ENCODE measurements at places on chromosomes 3 and 15. TPM values are rescaled to one million over a fixed set of nuclear protein-coding genes. Genes with fewer than 3 reads are reported as not detected.

- DNase-seq, result no peak
Measured at GRCh38 chr15:64909546-64909945, 2.2 kb upstream of the ANKDD1A start.

GRCh38 chr3:138670407-138670806 is 61.8 kb downstream of the FAIM start:
- DNase-seq, result no peak

DNA sequence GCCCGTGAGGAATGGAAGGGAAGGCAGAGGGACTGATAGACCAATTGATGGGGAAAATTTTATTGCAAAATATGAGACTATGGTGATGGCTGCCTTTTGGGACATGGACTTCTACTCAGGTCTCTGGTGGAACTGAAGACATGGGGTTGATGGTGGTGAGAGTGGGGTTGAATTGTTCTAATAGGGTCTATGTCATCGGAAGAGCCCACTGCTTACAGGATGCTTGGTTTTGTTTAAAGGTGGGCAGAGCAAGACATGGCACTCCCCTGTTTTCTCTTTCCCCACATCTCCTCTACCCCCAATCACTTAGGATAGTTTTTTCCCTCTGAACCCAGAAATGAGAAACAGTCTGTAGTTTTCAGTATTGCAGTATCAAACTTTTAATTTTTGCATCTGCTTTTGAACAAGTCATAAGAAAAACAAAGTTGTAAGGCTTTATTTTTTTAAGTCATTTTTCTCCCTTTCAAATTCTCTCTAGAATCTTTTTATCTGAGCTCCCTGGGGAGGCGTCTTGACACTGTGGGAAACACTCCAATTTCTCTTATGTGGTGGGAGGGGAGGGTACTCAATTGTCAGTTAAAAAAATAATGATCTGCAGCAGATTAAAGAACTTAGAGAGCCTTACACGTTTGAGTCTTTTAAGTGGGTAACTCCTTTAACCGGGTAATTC is 276.2 kb upstream of the TBC1D5 start:
- DNase-seq, result no peak

DNA sequence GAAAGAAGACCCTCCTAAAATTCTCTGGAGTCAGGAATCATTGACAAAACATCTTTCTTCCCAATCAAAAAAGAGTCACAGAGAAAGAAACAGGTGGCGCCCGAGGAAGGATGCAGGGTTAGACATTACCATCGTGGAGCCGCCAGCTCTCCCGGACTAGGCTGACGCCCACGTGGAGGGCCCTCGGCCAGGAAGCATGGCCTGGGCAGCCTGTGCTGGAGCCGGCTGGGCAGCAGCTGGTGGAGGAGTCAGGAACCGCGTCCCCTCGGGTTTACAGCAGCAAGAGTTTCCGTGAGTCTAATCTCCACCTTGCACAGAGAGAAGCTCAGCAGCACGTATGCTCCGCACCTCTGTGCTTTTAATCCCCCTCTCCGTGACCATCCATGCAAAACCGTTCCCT is 533.7 kb upstream of the ATP11B start:
- peak; percentile 37 for DNase-seq

DNA sequence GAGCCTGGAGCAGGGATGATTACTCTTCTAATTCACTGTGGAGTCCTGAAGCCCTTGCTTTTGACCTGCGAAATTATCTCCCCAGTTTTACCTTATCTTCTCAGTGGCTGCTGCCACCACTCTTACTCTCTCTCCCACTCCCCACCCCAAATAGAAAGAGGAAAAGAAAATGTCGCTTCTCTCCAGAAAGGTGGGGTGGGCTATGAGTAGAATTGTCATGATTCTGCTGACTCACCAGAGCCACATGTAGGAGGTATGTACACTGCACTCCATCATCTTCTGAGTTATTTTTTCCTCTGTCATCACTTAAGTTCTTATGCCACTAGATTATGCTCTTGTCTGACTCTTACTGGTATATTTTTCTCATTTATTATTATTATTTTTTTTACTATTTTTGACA is 43.9 kb upstream of the TMEM158 start:
- DNase-seq, result no peak

DNA sequence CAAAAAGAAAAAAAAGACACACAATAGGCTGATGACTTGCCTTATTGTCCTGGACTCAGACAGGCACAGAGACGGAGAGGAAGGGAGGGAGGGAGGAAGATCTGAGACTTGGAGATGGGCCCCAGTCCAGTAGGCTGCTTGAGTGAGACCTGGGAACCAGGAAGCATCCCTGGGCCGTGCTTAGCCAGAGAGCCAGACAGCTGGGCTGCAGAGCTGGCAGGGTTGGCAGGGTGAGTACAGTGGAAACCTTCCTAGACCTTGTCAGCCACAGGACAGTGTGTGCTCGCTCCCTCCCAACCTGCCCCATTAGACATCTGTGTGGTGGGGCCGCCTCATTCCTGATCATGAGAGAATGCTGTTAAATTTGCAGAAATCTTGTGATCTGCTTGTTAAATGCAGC is 107.9 kb upstream of the ALDH1A3 start:
- peak; percentile 31 for DNase-seq

GRCh38 chr3:129855832-129856419 is 37.6 kb downstream of the TMCC1 start:
- DNase-seq, result peak; percentile 26

DNA sequence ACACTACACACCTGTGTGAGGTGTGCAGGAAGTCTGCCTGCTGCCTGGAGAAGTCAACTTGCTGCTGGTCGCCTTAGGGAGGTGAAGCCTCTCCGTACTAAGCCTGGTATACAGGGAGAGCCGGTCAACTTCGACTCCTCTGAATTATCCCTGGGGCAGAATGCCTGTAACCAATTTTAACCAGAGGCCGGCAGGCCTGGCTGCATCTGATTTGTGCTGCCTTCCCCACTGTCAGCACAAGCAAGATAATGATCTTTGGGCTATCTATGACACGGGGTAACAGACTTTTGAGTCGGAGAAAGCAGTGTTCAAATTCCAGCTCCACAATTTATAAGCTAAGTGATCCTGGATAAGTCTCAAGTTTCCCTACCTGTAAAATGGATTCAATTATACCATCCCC is 42.3 kb downstream of the MAGEF1 start:
- no peak for DNase-seq

- no peak for DNase-seq
Measured at GRCh38 chr3:149605902-149606301, 51.9 kb downstream of the WWTR1 start.

IL12A gene
- polyA plus RNA-seq, result 0.37 TPM

DALRD3 gene
- polyA plus RNA-seq, result 23.0 TPM

PTH1R gene
- 9.4 TPM for polyA plus RNA-seq

SMCO1 gene
- polyA plus RNA-seq, result not detected

Data from ovary (tissue), 10 donors.